ENCODE measurements at places on chromosomes 6 and 20.

DNA sequence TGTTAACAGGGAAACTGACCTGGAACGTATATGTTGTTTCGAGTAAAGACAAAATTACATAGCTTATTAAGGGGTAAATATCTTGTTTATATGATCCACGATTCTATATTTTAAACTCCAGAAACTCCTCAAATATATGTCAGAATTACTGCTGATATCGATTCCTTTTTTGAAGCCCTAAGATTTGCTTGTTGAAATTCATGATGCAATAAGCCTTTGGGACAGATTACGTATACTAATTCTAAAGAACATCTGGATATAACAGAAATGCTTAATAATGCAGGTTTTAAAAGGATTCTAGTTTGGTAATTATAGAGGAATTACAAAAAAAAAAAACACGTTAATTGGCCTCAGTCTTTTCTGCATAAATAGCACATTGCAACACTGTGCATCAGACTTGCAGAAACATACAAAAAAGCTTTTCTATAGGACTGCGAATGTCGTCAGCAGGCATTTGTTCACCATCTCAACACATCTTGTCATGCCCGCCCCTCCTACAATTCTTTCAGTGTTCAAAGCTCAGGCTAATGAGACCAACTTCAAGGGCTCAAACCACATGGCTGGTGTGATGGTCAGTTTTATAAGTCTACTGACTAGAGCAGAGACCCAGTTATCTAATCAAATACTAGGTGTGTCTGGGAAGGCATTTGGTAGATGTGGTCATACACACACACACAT, 74.9 kb downstream of the AGPAT4 start:
- no peak for DNase-seq

DNA sequence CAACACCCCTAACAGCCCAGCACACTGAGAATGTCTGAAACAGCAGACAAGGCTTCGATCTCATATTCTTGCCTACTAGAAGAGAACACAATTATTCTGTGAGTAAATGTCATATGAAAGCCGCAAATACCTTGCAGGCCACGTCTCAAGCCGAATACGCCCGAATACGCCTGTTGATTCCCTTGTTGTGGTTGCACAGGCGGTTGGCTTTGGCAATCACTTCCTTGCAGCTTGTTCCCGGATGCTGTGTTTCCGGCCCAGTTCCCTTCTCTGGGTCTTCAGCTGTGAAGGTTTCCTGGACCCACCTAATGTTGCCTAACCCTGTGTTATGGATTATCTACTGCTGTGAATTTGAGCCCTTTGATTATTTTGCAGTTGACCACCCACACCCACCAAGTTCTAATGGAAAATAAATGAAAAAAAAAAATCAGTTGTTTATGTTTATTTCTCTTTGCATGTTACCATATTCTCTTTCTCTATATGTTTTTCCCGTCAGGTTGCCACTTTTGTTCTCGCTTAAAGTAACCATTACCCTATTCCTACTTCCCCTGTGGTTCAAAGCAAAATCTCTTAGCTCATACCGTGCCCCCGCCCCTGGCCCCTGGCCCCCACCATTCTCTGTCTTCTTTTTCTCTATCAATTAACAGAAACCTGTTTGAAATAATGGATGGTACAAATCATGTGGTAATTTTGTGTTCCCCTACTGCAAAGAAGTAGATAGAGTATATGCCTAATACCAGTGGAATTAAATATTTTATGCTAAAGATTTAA, 172.4 kb downstream of the ADGB start:
- DNase-seq = no peak

GRCh38 chr6:132310921-132311320, 90.4 kb downstream of the MOXD1 start:
- DNase-seq = no peak

- no peak for DNase-seq
These were observed 124.1 kb downstream of the CBLN4 start for GRCh38 chr20:55881204-55881603.

- DNase-seq = no peak
These were observed 571.6 kb upstream of the GJE1 start for GRCh38 chr6:141561154-141561553.
